ENCODE measurements at places on chromosomes 1 and 21.

GRCh38 chr21:45959779-45960390 lies 21.7 kb upstream of the COL6A1 start:
- DNase-seq = no peak

- DNase-seq = no peak
Measured at GRCh38 chr21:42040411-42041180, 30.4 kb upstream of the ZBTB21 start.

DNA sequence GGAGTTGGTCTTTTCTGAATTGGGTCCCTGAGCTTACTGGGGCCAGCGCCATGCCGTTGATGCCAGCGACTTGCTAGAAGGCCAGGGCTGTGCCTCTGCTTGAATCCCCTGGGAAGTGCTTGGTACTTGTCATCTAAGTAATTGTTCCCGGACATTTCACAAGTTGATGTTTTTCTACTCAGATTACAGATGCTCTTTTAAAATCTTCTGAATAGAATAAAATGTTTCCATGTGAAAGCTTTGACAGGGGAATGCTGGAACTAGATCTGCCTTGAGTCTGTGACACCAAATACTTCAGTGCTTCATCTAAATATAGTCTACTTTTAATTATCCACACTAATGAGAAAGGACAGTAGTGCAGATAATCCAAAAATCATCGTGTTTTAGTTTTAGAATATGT lies 38.3 kb downstream of the PTGFRN start:
- DNase-seq = no peak

DNA sequence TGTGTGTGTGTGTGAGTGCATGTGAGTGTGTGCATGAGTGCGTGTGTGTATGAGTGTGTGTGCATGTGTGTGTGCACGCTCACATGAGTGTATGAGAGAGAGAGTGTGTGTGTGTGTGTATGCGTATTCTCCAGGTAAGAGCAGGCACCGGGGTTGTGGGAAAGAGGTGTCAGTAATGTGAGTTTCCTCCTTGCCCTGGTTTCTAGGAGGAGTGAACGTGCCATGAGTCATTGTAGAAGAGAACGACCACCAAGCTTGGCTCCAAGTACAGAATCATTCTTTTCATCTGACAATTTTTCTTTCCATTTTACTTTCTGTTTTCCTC lies 79.1 kb downstream of the POFUT2 start:
- no peak for DNase-seq

DNA sequence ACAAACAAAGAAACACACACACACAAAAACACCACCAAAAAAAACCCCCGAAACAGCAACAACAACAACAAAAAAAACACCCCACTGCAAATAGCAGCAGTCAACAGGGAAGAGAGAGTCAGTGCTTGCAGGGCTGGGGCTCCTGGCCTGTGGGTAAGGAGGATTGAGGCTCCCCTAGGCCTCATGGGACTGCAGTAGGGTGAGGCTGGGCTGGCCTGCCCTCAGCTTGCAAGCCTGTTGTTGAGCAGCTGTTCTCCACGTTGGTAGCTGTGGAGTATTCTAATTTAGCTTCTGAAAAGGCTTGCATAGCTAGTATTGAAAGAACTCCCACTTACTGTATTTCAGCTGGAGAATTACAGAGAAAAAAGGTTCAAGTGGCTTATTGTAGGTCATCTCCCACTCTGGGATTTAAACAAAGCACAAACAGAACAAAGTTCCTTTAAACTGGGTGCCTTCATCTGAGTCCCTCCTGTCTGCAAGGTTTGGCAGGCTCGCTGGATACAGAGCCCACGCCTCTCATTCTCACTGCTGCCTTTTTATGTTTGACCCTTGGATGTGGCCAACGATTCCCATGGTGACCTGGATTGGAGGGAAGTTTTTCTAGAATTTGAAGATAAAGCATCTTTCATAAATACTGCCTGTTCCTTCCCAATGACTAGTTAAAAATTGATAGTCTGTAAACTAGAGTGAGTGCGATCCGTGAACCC lies 247.2 kb downstream of the KIF26B start:
- no peak for DNase-seq

GRCh38 chr1:40784141-40784770 lies 669 bp downstream of the KCNQ4 start:
- no peak for DNase-seq
